ENCODE measurements at places on chromosomes 13 and 19.

GRCh38 chr13:105990256-105990958, 545.1 kb downstream of the EFNB2 start:
- no peak for DNase-seq

GRCh38 chr13:110554227-110554836, 7.2 kb downstream of the RAB20 start:
- DNase-seq: no peak

DNA sequence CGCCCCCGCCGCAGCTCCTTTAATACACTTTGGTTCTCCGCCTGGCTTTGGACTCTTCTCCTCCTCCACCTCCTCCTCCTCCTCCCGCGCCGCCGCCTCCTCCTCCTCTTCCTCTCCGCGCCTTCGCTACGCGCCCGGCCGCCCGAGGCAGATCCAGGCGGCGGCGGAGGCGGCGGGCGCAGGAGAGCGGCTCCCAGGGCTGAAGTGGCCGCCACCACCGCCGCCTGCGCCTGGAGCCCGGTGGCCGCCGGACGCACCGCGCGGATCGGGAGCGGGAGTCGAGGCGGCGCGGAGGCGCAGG, at the start of gene ZIC2:
Gene ZIC2, plus strand, starts transcription at position 50 of the 301 bp plus-strand sequence. CDS start 281 bp downstream, outside the sequence.
- no peak for DNase-seq

DNA sequence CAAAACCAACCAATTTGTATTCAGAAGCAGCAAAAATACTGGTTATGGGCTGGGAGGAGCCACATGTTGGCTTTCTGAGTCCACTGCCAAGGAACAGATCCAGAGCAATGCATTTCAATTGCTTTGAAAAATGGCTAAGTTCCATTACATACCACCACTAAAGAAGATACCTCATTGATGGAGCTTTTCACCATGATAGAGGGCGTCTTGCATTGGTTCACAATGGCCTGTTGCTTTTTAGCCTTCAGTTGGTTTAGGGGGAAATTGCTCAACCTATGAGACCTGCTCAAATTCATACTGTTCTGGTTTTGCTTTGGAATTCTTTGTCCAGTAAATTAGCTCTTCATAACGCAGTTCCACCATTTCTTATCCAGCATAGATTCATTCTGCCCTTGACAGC, 21.2 kb upstream of the CPB2 start:
- DNase-seq: no peak

DNA sequence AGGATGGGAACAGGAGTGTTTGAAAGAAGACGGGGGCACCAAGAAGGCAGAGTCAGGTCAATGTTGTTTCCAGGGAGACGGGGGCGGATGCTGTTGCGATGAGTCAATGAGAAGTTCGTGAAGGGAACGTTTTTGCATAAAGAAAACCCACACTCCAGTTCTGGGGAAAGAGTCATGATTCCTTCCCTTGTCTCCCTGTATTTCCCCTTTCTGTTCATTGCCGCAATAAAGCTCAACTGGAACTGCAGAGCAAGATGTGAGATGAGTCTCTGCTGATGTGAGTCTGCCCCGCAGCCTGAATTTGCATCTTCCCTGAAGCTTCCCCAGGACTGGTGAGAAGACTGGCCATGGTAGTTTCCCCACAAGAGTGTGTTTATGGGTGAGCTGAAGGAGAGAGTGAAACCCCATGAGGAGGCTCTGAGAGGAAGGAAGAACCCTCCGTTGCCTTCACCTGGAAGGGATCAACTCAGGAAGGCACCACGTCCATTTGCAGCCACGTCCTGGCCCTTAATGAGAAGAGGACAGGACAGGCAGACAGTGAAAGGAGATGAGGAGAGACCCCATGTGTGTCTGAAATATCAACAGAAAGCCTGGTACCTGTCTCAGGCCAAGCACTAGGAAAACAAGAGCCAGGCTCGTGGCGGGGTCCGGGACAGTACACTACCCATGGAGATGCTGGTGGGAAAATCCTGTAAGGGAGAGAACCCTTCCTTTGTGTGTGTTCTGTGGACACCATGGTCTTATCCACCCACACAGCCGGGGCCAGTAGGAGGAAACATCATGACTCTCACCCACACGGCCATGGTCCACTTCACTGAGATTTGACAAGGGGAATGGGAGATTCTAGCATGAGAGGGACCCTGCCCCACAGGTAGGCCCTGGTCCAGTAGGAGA, 13.7 kb downstream of the LILRA1 start:
- DNase-seq: no peak

- DNase-seq: no peak
These were observed 30.5 kb downstream of the MLLT1 start for GRCh38 chr19:6249296-6249695.

DNA sequence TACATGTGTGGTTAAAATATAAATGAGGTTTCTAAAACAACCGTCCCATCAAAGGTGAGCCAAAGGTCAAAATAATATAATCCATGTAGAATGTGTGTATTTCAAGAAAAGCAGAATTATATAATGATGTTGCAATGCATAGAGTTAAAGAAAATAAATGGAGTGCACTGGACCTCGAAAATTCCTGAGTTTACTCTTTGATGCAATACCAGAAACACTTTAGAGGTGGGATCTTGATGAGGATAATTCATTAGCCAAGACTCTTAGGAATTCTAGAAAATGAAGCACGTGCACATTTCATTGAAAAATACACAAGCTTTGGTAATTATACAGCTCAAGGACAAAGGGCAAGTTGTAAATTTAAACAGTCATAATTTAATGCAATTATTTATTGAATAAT, 508.9 kb upstream of the ARGLU1 start:
- DNase-seq: no peak

GRCh38 chr13:103100830-103101229, 34.6 kb upstream of the SLC10A2 start:
- DNase-seq: no peak

DNA sequence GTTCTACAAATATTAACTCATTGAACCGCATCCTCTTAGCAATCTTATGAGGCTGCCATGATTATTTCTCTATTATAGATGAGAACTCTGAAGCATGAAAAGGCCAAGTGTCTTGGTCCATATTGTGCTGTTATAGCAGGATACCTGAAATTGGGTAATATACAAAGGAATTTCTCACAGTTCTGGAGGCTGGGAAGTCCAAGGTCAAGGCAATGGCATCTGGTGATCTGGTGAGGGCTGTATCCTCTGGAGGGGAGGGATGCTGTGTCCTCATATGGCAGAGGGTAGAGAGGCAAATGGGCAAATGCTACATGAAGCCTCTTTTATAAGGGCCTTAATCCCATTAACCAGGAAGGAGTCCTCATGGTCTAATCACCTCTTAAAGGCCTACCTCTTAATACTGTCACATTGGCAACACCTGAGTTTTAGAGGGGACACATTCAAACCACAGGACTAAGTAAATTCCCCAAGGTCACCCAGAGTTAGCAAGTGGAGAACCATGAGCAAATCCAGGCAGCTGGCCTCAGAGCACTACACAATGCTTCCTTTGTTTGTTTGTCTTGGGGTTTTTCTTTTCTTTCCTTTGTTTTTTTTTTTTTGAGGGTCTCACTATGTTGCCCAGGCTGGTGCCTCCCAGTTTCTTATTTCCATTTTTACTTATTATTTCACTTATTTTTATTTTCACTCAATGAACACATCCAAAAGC, 55.9 kb upstream of the LATS2 start:
- no peak for DNase-seq
